ENCODE measurements at places on chromosomes 2 and 18.

GRCh38 chr2:65227020-65227455 is 593 bp upstream of the ACTR2 start:
- no peak for DNase-seq

DNA sequence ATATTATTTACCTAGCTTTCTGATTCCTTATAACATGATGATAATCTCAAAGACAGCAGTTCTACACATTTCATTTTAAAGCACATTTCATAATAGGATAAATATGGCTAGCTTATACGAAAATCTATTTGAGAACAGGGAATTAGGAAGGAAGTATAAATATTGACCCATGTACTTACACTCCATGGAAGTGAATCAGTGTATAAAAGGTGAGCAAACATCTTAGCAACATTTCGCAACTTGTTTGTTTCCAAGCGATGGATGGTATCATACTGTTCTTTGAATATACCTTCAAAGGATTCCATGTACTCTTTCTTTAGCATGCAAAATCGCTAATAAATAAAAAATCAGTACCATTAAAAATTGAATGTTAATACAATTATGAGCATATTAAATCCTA is 53.1 kb downstream of the CWC22 start:
- DNase-seq: no peak

- peak; percentile 36 for DNase-seq
Measured at GRCh38 chr18:29383311-29384273, 1206.7 kb upstream of the CDH2 start.

DNA sequence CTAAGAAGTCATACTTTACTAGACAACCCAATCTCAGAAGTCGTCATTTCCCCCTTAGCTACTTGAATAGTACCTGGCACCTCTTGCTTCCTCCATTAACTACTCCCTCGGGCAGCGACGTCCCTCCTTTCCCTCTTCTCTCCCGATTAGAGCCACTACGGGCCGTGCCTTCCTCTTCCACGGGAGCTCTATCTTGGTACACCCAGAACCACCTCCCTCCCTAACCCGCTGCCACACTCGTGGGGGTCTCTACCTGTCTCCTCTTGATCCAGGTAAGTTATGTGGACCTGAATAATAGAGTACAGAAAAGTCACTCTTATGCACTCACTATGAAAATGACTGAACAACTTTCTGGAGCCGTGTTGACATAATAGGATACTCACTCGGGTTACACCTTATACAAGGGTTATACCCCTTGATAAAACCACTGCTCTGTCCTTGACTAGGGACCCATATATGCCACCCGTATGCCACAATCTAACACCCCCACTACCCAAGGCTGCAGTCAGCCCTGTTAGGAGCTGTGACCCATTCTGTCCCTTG is 595 bp upstream of the HDHD2 start:
- no peak for DNase-seq

- no peak for DNase-seq
Measured at GRCh38 chr2:190435031-190435670, 27.0 kb downstream of the MFSD6 start.

DNA sequence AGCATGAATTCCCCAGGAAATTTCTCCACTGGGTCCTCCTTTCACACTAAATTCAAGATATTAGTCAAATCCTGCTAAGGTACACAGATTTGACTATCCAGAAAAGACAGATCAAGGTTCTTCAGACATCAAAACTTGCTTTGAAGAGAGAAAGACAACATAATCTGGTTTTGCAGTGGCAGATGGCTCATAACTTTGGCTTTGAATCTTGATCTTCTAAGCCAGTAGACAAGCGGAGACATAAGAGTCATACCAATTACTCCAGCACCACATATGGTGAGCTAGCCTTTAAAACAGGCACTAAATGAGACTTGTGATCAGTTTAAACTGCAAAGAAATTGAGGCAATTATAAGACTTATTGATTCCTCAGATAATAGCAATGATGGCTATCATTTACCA is 29.3 kb downstream of the PDE11A start:
- no peak for DNase-seq

DNA sequence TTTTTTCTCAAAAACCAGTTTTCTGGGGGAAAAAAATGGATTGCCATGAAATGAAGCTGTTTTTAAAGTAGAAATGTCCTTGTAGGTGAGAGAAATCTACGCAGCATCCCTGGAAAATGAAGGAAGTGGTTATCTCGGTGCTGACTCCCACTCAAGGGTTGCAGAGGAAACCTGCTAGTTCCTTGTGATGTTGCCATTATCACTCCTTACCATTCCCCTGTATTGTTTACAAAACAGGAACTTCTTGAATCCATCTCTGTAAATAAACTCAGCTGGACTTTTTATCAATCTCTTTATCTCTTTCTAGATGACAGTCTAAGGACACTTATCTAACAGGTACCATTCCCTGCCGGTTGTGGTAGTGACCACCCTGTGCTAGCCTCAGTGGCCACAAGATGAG is 61.2 kb downstream of the FEZ2 start:
- DNase-seq: no peak

GRCh38 chr18:26546875-26547645 is 1.3 kb downstream of the KCTD1 start:
- DNase-seq: no peak

- DNase-seq: peak; percentile 81
Measured at GRCh38 chr2:119491776-119492525, 32.3 kb downstream of the SCTR start.

DNA sequence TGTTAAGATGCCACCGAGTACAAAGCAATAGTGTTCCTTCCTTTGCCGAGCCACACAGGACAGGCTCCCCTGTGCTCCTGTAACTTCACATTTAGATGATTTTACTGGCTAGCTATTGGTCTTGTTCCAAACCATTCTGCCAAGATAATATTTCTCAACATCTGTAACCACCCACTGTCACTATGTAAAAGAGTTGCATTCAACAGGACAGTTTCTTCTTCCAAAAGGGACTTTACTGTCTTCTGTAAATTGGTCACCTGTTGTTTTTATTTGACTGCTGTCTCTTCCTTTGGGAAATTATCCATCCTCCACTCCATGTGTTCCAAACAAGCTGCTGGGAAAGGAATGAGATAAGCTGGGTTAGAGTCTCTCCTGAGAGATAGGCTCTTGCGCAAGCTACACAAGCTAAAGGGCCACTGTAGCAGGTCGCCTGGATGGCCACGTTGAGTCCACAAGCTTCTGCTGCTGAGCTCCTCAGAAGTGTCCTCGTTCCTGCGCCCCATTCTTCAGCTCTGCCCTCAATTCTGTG is 14.4 kb upstream of the BZW1 start:
- no peak for DNase-seq

DNA sequence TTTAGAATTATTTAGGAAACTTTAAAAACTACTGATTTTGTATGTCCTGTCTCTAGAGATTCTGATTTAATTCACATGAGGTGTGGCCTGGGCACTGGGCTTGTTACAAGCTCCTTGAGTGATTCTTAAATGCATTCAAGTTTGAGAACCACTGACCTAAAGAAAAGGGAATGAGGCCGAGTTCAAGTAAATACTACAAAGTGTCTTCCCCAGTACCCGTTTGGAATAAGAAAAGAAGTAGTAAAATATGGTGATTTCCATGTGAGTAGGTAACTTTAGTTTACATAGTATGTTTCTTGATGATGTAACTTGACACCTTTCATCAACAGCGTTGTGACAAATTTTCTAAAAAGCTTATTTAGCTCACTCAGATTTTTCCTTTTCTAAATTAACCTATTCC is 1022.9 kb upstream of the NRXN1 start:
- no peak for DNase-seq

- no peak for DNase-seq
Measured at GRCh38 chr18:3491981-3492555, 42.1 kb downstream of the TGIF1 start.

DNA sequence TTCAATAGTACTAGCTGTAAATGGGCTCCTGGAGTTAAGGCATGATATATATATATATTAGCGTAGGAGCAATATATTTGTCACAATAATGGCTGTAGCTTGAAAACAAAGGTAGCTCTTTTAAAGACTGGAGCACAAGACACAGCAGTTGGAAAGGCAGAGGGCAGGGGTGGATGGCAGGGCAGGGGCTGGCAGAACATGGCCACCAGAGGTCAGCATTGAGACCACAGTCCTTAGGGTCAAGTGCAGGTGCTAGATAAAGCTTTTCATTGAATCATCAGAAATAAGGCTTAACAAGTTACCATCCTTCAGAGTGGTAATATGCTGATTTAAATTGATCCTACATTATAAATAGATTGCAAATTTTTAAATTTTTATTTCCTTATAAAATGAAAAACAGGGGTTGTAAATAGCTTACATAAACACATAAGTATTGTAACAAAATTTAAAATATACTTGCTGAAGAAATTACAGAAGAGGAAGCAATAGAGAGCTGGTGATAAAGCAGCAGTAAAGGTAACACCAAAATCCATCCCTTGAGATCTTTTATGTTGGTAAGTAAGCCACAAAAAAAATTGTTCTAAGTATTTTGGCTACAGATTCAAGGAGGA is 161.2 kb upstream of the PIEZO2 start:
- peak; percentile 42 for DNase-seq

- DNase-seq: no peak
Measured at GRCh38 chr2:30318987-30319782, 87.9 kb downstream of the LBH start.

DNA sequence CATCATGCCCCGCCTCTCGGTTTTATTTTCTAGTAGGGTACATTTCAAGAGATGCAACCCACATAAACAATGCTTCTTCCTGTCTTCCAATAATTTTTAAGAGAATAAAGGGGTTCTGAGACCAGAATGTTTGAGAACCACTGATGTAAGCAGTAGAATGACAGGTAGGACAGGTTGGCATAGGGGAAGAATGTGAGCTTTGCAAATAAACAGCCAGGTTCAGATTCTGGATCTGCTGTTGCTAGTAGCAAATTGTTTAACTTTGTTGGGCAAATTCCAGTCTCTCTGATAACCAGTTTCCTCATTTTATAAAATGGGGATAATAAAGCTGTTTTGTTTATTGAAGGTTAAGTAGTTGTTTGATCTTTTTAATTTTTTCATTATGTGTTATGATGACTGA is 32.8 kb downstream of the SOCS6 start:
- DNase-seq: no peak

GRCh38 chr2:74128206-74128605 is 19.5 kb downstream of the BOLA3 start:
- no peak for DNase-seq

DNA sequence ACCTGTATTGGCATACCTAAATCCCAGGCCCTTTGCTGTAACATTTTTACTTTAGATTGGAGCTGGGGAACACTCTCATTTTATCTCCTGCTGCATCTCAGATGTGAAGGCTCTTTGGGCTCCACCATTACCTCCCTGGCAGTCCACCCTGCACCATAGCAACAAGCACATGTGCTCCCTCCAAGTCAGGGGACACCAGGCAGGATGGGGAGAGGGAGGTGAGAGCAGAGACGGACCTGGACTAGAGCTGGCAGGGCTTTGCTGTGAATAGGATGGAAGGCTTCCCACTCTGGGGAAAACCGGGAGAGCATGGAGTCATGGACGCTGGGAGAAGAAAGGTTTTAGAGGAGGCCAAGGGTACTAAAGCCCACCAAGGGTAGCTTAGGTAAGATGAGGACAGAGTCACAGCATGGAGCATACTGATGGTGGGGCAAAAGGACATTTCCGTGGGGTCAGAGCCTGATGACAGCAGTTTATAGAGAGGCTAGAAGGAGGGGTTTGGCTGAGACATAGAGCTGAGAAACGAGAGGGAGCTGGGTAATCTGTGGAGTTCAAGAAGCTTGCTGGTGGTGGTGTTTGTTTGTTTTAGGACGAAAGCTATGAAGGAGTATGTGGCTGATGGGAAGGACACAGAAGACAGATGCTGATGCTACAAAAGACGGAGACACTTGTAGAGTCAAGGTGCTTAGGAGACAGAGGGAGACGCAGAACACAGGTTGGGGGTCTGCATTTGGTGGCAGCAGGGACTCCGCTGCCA is 134.8 kb downstream of the COL6A3 start:
- no peak for DNase-seq

DNA sequence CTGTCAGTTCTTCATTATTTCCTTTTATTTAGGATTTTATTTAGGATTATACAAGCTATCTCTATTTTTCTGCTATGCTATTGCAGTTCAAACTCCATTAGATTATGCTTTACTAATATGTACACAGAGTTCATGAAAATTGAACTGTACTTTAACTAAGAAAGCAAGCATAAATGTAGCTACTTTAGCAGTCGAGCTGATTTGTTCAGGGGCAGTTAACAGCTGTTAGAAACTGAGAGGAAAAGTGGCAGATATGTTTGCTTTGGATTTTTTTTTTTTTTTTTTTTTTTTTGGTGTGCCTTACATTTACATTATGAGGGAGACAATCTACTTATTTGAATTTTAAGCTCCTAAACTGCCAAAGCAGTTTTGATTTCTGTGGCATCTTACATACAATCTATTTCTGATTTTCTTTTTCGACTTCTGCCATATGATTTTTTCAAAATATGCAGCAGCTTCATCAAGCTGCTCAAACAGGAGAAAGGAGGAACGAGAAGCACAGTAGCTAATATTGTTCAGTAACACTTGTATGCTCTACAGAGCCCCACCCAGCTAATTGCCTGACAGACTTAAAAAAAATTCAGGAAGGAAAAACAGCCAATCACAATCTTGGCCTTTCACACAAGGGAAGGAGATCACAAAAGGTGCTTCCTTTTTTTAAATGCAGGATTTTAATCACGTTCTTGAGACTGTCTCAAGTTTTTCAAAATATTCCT is 233.4 kb upstream of the SIX3 start:
- DNase-seq: no peak

- DNase-seq: no peak
Measured at GRCh38 chr2:6863792-6864191, 1.9 kb downstream of the CMPK2 start.
